ENCODE measurements at places on chromosomes 3 and 15. TPM values are rescaled to one million over a fixed set of nuclear protein-coding genes. Genes with fewer than 3 reads are reported as not detected.

The PLCH1 gene
- 0.94 TPM for total RNA-seq

The HDC gene
- total RNA-seq: 8.1 TPM

The ARGFX gene
- not detected for total RNA-seq

The BLM gene
- 5.8 TPM for total RNA-seq

The ALG3 gene
- 14.0 TPM for total RNA-seq

The GOLGA8G gene
- total RNA-seq: not detected

The CLDN16 gene
- total RNA-seq: 0.10 TPM

The SLC38A3 gene
- total RNA-seq: not detected

The PLEKHO2 gene
- 68.6 TPM for total RNA-seq

The SPINK8 gene
- not detected for total RNA-seq

The FBLN2 gene
- 0.73 TPM for total RNA-seq

The C3orf49 gene
- not detected for total RNA-seq

The KLHDC8B gene
- total RNA-seq: 2.7 TPM
